ENCODE measurements at places on chromosomes 5 and 9.

DNA sequence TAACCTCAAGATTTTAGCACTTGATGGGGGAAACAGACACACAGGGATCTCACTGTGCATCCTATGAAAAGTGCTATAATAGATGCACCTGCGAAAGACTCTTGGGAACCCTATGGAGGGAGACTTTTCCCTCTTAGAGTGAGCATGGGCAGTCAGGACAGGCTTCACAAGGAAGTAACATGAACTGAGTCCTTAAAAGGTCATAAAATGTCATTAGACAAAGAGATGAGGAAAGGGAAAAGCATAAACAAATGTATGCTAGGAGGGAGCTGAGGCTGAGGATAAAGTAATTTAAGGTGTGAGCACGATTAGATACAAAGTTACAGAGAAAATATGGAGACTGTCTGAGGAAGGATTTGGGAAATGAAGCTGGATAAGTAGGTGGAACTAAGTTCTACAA is 60.6 kb upstream of the MIER3 start:
- DNase-seq: no peak

GRCh38 chr9:105238302-105238701 is 6.1 kb upstream of the SLC44A1 start:
- DNase-seq: no peak

DNA sequence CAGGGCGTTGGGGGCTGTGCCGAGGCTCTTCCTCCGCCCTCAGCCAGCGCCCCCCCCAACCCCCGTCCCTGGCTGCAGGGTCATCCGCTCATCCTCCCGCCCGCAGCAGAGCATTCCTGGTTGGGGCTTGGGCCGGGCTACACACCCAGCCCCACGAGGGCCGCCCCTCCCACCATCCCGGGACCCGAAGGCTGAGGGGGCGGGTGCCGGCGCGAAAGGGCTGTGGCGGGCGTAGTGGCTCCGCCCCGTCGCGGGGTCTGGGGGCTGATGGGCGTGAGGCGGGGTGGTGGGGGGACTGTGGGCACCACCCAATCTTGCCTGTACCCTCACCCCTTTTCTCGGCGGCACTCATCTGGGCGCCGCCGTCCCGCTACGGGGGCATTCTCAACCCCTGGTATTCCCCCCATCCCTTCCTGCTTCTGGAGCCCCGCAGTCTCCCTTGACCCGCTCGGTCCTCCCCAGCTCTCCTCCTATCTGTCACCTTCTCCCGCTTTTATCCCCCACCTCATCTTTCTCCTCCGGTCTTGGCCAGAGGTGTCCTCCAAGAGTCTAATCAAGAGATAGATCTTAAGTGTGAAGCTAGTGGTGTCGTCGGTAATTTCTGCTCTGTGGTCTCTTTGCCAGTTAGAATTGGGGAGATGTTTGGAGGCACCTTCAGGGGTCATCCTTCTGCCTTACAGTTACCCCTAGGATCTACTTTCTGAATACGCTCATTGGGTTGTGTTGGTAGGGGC is 1.6 kb downstream of the FER start:
- DNase-seq: peak; percentile 20

DNA sequence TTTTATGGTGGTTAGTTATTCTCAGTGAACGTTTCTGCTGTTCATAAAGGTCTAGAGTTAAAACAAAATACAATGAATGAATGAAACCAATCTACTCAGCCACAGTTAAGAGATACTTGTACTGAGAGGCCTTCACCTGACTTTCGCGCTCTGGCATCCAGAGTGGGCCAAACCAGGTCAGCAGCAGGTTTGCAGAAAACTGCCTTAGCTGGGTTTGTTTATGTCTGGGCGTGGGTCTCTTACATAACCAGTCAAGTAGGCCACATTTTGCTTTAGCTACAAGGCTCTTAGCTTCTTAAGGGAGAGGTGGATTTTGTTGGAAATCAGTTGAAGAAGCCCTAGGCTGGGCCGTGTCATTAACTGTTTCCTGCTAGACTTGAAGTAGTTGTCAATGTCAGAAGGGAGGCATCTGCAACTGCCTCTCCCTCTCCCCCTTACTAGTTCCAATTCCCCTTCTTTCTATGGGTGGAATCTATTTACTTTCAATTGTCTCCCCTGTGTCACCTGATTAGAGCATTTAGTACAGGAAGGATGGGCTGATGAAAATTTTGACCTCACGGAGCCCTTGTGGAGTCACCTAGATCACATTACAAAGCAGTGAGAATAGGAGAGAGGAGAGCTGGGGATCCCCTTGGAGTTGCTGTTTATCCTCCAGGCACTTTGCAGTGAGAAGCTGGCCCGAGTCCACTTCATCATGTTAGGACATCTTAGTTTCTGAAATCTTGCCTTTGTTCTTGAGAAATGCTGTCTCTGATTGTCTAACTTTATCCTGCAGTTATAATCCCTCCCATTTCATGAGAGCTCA is 200.5 kb downstream of the ARHGEF28 start:
- no peak for DNase-seq

GRCh38 chr9:93011114-93011513 is 47.4 kb upstream of the SUSD3 start:
- DNase-seq: no peak

GRCh38 chr9:98809311-98810101 is 2.0 kb downstream of the GALNT12 start:
- no peak for DNase-seq

DNA sequence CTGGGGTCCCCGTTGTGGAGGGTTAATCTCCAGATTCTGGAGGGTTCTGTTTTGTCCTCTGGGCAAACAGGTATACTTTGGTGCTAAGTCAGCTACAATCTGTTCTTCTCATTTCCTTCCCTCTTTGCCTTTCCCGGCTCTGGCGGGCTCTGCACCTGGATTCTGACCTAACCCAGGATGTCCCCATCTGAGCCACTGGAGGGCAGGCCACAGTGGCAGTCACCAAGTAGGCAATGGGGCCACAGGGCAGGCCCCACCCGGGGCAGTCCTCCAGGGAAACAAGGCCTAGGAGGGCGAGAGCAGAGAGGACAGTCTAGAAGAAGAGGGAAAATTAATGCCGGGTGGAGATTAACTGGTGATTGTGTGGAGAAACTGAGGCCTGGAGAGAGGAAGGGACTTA is 40.4 kb upstream of the HRH2 start:
- no peak for DNase-seq

GRCh38 chr9:137034709-137035506 is 3.0 kb upstream of the FUT7 start:
- DNase-seq: peak; percentile 82

DNA sequence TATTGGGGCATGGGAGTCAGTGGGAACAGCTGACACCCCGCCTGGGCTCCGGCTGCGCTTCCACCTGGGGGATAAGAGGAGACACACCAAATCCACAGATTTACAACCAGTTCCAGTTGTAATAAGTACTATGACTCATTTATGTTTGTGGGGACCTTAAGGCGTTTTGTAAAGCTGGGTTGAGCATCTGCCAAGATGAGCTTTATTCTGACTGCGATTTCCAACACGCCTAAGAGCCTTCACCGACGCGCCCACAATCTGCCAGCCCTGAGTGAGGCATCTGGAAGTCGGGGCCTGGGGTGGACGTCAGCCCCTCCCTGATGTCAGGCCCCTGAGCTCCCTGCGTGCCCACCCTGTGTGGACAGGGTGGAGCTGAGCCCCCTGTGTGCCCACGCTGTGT is 14.3 kb upstream of the LHX3 start:
- peak; percentile 3 for DNase-seq

GRCh38 chr9:76868897-76869296 is 37.0 kb downstream of the PRUNE2 start:
- no peak for DNase-seq

DNA sequence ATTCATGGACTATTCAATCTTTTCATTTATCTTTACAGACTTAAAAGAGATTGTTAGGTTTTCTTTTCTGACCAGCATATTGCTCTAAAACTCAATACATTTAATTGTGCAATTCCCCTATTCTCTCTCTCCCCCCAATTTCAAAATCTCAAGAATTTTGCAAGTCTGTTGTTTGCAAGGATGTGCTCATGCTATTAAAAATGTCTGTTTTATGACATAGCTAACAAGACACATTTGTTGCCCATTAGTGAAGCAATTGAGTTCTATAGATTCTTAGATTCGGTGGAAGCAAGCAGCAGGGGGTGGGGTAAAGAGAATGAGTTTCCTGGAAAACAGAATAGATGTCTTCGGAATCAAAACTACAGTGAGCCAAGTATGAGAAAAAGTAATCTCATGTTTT is 8.5 kb upstream of the CSNK1A1 start:
- DNase-seq: no peak

DNA sequence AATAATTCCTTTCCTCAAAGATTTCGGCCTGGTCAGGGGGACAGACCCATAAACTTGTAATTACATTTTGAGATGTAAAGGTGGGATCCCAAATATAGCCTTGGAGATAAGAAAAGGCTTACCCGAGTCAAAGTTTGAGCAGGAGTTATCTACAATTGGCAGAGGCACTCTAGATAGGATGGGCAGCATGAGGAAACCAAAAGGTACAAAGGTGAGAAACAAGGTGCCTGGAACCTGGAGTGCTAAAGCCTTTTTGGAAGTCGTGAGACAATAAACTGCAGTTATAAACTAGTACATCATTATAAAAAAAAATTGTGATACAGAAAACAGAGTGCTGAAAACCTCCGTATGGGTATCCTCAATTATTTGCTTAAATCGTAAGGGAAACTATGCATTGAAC is 212.4 kb downstream of the EFNA5 start:
- DNase-seq: no peak

- no peak for DNase-seq
These were observed 8.8 kb upstream of the OTULINL start for GRCh38 chr5:14572836-14573235.

DNA sequence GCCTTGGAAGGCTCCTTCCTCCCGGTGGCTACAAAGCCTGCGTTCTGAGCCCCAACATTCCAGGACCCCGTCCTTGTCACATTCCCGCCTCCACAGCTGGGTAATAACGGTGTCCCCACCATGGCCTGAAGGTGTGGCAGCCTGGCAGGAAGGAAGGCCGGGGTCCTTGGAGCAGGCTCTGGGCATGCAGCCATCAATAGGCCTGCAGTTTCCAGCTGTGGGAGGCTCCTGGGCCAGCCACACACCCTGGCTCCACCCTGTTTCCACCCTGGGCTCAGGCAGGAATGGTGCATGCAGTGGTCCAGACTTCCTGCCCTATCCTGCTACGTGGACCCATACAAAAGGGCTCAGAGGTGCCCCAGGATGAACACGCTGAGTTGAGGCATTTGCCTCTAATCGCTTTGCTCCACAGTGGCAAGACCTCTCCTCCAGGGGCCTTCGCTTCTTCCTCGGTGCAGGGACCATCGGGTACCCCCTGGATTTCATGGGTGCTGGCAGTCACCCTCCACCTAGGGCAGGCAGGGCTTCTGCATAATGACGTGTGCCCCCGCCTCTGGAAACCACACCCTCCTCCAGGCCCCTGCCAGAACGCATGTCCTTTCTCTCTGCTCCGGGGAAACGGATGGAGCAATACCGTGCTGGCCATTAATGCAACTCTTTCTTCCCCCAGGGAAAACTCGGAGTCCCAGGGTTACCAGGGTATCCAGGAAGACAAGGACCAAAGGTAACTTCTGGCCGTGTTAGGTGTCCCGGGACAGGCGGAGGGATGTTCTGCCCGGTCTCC is 95.1 kb upstream of the FCN2 start:
- DNase-seq: no peak

DNA sequence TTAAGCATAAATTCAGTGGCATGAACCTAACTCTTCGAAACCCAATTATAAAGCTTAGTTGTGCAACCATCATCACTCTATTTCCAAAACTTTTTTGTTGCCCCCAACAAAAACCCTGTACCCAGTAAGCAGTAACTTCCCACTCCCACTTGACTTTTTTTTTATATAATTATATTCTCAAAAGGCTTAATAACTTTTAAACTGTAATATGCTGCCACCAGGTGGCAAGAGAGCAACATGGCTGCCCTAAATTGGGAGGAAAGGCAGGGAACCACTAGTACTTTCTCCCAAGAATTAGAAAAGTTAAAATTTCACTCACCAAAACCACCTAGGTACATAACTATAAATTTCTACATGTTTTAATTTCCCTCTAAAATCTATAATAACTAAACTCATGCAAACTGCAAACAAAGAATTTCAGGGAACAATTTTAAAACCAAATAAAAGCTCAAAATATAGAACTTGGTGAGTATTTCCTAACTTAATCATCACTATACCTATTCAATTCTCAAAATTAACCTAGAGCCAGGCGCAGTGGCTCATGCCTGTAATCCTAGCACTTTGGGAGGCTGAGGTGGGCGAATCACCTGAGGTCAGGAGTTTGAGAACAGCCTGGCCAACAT is 50.2 kb upstream of the RNF38 start:
- DNase-seq: peak; percentile 42

GRCh38 chr5:169011451-169011850 is 289.5 kb downstream of the SLIT3 start:
- DNase-seq: no peak

GRCh38 chr5:91468651-91469422 is 85.7 kb upstream of the ARRDC3 start:
- DNase-seq: peak; percentile 9

DNA sequence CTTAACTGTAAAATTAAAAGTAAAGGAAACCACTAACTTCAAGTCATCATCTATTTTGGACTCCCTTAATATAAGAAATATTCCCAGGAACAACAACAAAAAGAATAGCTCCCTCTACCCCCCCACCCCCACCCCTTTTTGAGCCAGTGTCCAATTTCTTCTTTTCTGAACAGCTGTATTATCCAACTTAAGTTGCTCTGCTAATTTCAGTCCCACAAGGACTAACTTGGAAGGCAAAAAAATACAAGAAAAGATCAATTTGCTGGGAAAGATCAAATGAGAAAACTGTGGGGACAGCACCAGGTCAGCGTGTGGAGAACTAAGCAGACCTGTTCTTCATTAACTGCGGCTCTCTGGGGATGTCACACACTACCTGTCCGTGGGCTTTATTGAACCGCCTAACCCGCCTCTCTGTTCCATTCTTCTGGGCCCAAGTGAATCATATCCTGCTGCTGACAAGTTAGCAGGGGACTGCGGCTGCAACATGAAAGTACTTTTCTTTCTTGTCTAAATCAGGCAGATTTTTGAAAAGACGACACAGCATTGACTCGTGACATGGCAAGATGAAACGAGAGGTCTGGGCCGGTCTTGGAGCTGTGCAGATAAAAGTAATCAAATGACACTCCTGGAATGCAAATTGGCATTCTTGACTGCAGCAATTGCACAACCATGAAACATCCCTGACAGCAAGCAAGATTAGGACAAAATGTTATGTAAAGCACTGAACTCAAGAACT is 2.7 kb downstream of the BNC2 start:
- DNase-seq: no peak

- no peak for DNase-seq
These were observed 30.8 kb downstream of the GLRX start for GRCh38 chr5:95791751-95792150.

- no peak for DNase-seq
These were observed 45.3 kb downstream of the COL5A1 start for GRCh38 chr9:134686896-134687295.

GRCh38 chr9:8613346-8613825 is 813.8 kb upstream of the DMAC1 start:
- DNase-seq: no peak

GRCh38 chr9:104247899-104248460 is 153.9 kb downstream of the SMC2 start:
- DNase-seq: no peak

DNA sequence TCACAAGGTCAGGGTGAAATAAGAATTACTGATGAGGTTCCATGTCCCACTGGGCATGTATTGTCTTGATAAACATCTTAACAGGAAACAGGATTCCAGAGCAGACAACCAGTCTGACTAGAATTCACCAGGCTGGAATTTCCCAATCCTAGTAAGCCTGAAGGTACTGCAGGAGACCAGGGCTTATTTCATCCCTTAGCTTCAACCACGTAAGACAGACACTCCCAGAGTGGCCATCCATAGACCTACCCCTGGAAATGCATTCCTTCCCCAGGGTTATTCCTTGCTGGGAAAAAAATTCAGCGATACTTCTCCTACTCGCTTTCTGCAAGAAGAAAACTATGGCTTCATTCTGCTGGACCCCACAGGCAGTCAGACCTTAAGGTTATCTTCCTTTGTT is 785.4 kb downstream of the NR2F1-AS1 start:
- no peak for DNase-seq
